ENCODE measurements at places on chromosomes 7 and 10. TPM values are rescaled to one million over a fixed set of nuclear protein-coding genes. Genes with fewer than 3 reads are reported as not detected.

GRM3 gene
- total RNA-seq: not detected

GRCh38 chr7:151083071-151083823, at the start of gene TMUB1:
Gene TMUB1, minus strand, starts transcription at chr7:151083493. Its CDS starts 930 bp downstream, at chr7:151082563.
- DNase-seq: no peak

SSMEM1 gene
- not detected for total RNA-seq

DNA sequence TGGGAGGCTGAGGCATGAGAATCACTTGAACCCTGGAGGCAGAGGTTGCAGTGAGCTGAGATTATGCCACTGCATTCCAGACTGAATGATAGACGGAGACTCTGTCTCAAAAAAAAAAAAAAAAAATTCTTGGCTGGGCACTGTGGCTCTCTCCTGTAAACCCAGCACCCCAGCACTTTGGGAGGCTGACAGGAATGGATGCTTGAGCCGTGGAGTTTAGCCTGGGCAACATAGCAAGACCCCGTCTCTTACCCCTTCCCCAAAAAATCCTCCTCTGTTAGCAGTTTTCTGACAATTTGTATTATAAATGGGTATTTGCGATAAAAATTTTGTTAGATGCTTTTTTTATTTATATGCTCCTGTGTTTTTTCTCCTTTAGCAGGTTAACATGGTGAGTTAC, 11.0 kb downstream of the SAMD8 start:
- no peak for DNase-seq

- no peak for DNase-seq
Measured at GRCh38 chr7:103379270-103379975, 32.0 kb downstream of the PSMC2 start.

DNA sequence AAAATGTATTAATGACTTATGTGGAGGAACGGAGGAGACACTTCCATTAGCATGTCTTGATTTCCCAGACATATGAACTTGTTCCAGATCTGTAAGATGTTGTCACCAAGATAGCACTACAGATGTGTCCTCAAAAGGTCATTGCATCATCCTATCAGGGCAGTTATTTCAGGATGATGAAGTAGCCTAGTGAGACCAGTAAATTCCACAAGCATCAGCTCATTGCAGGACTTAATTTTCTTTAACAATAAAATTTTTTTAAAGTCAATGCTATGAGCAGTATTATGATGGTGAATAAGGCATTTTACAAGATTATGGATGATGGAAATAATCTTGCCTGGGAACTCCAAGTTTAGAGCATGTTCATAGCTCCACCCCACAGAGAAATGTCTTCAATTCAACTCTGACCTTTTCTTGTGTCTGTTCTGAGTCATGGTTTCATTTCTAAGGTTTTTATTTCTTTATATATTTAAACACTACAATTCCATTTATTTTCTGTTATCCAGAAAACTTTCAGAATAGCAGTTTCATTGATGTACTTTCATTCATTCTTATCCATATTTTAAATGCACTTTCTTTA, 1203.3 kb upstream of the CELF2 start:
- DNase-seq: no peak

DNA sequence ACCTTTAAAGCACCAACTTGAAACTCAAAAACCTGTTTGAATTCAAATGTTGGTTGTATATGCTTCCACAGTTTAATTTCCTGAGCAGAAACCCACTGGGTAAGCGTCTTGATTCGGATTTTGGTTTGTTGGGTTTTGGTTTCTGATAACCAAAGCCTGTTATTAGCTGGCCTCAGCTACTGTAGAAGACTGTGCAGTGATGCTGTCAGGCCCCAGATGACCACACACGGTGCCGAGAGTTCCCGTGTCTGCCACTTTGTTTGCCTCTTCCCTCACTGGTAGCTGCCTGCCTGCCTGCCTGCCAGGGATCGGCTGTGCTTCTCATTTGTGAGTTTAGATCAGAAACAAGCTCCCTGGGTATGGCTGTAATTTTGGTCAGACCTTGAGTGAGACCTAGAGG, 5.6 kb downstream of the MDH2 start:
- DNase-seq: no peak

- DNase-seq: no peak
Measured at GRCh38 chr10:47065903-47066302, 154.7 kb downstream of the PTPN20 start.

APBB1IP gene
- total RNA-seq: 0.47 TPM

Data from glomerular endothelial cell (primary cell).